PC-9 (cell line): ENCODE measurements at places on chromosomes 2 and 18. TPM values are rescaled to one million over a fixed set of nuclear protein-coding genes. Genes with fewer than 3 reads are reported as not detected.

DNA sequence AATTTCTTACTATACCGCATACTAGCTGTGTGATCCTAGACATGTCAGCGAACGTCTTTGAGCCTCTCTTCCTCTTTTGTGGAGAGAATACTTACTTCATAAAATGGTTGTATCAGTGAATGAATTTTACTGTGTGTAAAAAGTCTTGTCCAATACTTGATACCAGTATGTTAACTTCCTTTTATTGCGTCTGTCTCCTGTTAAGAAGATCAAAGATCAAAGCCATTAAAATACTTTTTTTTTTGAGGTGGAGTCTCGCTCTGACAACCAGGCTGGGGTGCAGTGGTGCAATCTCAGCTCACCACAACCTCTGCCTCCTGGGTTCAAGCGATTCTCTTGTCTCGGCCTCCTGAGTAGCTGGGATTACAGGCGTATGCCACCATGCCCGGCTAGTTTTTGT is 33.2 kb downstream of the ERLEC1 start:
- DNase-seq, result no peak

DNA sequence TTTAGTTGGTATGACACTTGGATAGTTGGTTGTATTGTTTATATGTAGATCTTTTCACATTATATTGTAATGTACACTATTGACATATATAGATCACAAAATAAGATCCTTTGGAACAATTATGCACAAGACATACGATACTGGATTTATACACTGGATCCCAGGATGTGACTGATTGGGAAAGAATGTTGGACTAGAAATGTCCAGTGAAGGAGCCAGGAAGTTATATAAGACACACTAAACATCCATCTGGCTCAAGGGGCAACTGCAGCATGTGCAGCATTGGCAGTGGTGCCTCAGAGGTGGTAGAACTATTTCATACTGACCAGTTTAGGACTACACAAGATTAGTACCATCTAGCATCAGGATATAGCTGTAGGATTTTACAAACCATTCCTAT is 104.9 kb downstream of the TRABD2A start:
- no peak for DNase-seq

DNA sequence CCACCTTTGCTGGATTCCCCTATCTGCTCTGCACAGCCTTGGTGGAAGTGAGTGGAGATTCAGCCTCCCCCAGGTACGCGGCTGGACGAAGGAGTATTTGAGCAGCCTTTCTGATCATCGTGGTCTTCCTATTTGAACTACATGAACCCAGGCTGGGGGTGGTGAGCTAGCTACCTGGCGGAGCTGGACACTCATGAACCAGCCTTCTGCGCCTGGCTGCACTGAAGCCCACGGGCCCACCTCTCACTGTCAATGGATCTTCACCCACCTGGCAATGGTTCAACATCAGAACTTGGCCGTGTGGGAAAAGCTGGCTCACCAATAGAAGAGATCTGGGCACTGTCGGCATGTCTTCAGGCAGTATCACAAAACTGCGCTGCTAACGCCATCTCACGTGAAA is 35.4 kb downstream of the ANKMY1 start:
- no peak for DNase-seq

DNA sequence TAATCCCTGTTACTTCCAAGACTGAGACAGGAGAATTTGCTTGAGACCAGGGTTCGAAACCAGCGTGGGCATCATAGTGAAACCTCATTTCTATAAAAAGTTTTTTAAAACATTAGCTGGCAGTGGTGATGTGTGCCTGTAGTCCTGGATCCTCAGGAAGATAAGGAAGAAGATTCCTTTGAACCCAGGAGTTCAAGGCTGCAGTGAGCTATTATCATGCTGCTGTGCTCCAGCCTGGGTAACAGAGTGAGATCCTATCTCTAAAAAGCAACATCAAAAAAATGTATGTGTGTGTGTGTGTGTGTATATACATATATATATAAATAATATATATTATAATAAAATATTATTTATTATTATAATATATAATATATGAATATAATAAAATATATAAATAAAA is 1417.6 kb upstream of the CDH2 start:
- DNase-seq, result no peak

Gene CNNM4
- 28.2 and 31.4 TPM in 2 replicates for total RNA-seq
